ENCODE measurements at places on chromosomes 7 and 10.

DNA sequence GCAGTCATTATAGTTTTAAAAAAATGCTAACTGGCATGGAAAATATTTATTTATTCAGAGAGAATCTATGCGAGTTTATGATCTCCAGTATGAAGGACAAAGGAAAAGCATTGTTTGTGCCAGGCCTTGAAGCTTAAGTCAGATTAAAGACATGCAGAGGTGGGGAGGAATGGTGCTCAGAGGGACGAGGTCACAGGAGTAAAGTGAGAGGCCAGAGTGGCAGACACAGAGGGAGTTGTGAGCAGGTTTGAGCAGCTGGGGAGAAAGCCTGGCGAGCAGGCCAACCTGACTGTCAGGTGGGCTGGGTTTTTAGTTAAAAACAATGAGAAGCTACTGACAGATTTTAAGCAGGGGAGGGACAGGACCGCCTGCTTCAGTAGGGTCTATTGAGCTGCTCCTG is 6.8 kb upstream of the CCNY start:
- DNase-seq = no peak

- DNase-seq = no peak
Observed at GRCh38 chr10:25578061-25578460, 356.0 kb upstream of the MYO3A start.

GRCh38 chr7:78510580-78511188 is 712.1 kb downstream of the PHTF2 start:
- no peak for DNase-seq

DNA sequence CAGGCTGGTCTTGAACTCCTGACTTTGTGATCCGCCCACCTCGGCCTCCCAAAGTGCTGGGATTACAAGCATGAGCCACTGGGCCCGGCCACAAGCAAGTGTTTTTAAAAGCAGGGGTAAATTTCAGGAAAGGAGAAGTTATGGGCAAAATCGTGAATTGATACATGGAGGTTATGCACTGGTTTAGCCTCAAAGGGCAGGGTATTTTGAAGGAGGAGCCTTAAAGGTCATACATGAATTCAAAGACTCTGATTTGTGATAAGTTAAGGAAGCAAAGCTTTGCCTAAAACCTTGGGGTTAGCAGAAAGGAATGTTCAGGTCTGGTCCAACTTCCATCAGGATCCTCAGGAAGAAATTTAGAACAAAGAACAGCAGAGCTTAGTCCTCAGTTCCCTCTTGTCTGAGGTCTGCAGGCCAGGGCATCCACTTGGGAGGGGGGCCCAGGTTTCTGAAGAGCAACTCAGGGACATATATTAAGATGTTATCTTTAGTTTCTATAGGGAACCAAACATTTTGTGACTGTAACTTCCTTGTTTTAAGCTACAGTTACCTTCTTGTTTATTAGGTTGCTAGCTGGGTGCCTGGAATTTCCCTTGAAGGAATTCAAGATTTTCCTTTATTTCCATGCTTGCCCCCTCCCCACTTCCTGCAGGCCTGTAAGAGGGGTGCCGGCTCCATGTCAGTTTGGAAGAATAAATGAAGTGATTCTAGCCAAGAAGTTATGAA is 2.8 kb upstream of the REPIN1 start:
- no peak for DNase-seq

DNA sequence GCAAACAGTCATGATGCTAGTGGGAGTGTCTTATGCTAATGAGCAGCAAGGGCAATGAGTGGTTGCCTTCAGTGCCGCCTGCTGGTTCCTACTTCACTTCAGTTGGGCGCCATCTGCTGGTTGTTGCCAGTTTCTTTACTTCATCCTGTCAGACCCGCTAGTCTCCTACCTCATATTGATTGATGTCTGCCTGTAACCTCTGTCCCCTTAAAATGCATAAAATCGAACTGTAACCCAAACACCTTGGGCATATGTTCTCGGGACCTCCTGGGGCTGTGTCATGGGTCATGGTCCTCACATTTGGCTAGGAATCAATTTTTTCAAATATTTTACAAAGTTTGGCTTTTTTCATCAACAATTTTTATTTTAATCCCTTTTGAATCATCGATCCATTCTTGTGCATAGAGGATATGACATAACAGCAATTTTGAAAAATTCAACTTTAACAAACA is 62.8 kb upstream of the C7orf33 start:
- DNase-seq = peak; percentile 67

GRCh38 chr7:54629771-54630170 is 87.6 kb downstream of the VSTM2A start:
- no peak for DNase-seq

DNA sequence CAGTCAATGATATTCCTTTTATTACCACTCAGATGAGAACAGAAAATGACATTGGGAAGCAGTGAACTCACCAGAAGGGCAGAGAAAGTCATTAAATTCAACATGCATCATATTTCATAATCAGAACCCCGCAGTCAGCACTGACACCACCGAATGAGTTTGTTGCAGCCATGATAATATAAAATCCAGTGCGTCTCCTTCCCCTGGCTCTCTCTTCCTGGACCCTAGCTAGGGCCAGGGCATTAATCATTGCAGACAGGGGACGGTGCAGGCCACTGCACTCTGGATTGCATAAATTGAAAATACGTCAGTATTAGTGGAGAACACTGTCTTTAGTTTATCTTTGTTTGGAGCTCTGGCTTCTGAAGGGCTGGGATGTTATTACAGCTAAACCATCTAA is 931.5 kb downstream of the TYW1 start:
- no peak for DNase-seq

GRCh38 chr10:63388421-63389031 is 77.3 kb downstream of the JMJD1C start:
- no peak for DNase-seq

DNA sequence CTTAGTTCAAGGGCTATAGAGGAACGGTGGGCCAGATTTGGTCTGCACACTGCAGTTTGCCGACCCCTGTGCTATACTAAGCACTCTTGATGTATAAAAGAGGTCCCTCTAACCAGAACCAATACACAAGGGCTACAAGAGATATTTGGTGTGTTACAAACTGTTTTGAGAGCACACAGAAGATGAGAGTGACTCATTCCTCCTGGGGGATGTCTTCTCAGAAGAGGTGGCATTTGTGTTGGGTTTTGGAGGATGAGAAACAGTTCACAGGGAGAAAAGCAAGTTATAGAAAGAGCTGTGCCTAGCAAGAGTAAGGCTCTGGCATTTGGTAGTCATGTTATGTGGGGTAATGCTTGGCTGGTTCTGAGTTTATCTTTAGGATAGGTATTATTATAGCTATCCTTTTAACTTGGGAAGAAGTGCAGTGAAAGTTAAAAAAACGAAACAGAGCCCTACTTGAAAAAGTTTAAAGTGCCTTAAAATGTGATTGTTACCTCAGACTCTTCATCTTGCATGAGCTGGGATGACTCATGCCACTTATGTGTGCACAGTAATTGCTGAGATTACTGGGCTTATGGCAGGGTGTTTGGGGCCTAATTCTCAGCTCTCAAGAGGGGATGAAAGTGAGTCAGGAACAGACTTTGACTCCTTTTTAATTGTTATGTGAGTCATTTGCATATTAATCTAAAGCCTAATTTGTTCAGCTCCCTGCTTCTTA is 160.4 kb downstream of the KIF20B start:
- no peak for DNase-seq

- no peak for DNase-seq
Observed at GRCh38 chr10:128664729-128665128, 538.5 kb upstream of the MKI67 start.

GRCh38 chr10:101829561-101830315 is 11.5 kb upstream of the OGA start:
- DNase-seq = no peak

DNA sequence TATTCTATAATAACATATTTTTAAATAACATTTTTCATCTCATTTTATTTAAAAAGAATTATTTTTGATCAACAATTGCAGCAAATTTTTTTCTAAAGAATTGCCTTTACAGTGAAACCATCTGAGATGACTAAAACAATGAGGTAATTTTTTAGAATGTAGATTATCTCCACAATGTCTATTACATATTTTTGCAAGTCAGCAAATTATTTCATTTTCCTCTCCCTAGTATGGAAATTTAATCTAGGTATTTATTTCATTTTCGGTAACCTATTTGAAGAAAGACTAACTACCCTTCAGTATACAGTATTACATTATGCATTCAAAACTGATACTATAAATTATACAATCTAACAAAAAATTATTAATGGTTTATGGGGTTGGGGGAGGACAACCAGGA is 213.2 kb upstream of the SP4 start:
- DNase-seq = no peak

DNA sequence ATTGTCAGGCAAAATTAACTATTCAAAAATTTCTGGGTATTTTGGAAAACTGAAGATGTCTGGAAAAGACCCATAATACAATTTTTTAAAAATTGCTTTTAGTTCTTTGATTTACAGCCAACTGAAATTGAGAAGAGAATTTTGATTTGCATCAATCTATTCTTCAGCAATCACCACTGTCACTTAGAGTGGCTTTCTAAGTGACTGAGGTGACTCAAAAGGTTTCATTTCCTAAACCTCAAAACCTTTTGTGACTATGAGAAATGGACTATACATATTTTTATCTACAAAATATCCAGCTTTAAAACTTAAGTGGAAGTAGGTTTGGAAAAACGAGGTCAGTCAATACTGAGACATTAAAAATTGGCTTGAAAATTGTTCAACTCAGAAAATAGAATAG is 60.0 kb downstream of the ENO4 start:
- DNase-seq = no peak

GRCh38 chr10:5146920-5147254 is 38.1 kb downstream of the AKR1C8 start:
- DNase-seq = no peak

DNA sequence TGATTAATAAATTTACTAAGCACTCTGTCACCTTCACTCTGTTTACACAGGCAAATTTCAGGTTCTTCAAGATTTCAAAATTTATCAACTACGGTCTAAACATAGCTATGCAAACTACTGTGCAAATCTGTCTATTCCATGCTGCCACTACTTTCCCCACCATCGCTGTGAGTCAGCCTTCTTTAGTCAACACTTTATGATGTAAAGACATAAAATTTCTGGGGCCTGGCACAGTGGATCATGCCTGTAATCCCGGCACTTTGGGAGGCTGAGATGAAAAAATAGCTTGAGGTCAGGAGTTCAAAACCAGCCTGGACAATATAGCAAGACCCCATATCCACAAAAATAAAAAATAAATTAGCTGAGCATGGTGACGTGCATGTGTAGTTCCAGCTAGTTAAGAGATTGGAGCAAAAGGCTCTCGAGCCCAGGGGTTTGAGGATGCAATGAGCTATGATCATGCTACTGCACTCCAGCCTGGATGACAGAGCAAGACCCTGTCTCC is 42.6 kb downstream of the CNOT4 start:
- no peak for DNase-seq

DNA sequence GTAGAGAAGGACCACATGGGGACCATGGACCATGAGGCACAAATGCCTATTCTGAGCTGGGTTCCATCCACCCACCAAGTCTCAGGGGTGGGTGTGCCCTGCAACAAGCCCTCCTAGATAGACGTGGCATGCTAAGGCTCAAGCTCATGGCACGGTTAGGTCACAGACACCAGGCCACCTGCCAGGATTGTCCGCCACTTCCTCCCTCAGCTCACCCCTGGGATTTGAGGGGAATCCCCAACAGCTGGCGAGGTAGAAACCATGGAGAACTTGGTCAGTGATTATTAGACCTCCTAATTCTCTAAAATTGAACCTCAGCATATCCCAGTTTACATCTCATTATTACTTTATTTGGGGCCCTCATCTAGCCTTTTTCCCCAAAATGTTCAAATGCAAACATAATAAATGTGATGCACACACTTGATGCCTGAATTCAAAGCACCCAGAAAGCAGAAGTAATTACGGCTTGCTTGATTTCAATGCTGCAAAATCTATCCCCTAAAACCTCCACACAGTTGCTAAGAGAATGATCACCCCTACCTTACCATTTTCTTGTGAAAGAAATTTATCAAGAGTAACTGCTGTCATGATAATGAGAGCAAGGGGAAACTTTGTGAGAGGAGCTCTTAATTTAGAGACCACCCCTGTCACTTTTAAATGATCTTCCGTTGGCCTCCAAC is 366.6 kb upstream of the PFKP start:
- no peak for DNase-seq

DNA sequence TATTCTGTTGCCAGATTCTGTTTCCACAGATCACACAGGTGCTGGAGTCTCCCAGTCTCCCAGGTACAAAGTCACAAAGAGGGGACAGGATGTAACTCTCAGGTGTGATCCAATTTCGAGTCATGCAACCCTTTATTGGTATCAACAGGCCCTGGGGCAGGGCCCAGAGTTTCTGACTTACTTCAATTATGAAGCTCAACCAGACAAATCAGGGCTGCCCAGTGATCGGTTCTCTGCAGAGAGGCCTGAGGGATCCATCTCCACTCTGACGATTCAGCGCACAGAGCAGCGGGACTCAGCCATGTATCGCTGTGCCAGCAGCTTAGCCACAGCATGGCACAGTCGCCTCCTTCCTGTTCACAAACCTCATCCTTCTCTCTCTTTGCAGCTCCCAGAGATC is 237.5 kb upstream of the PRSS1 start:
- no peak for DNase-seq

GRCh38 chr10:43888586-43888985 is 239.9 kb upstream of the ZNF32 start:
- no peak for DNase-seq

GRCh38 chr10:34637418-34637911 is 177.6 kb downstream of the PARD3 start:
- peak; percentile 33 for DNase-seq

DNA sequence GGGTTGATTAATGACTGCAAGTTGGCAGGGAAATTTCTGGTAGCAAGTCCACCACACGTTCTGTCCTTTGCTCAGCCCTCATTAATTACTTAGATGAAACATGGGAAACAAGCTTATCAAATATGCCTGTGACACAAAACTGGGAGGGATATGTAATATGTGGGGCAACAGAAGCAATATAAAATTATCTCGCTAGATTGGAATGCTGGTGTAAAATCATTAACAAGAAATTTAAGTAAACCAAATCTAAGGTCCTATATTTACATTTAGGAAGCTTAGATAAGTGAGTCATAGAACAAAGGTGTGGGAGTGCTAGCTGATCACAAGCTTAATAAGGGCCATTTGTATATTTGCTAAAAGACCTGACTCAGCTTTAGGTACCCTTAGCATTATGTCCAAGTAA is 23.5 kb downstream of the TRPV5 start:
- no peak for DNase-seq

DNA sequence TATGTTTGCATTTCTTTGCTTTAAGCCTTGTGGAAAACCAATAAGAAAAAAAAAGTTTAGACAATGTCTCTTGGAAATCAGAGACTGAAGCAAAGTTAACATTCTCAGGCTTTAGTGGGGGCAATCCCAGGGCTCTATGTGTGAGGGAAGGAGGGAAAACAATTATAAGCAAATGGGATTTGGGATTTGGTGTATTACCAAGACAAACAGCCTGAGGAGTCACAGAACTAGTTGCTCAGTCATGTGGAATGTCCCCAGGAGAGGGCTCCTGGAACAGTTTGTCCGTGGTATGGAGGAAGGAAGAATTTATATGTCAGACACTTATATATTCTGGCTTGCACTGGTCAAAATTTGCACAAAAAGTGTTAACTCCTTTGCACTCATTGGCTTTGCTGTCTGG is 562.9 kb upstream of the TPK1 start:
- no peak for DNase-seq
